T-cell (primary cell): ENCODE measurements at places on chromosomes 11 and 22.

DNA sequence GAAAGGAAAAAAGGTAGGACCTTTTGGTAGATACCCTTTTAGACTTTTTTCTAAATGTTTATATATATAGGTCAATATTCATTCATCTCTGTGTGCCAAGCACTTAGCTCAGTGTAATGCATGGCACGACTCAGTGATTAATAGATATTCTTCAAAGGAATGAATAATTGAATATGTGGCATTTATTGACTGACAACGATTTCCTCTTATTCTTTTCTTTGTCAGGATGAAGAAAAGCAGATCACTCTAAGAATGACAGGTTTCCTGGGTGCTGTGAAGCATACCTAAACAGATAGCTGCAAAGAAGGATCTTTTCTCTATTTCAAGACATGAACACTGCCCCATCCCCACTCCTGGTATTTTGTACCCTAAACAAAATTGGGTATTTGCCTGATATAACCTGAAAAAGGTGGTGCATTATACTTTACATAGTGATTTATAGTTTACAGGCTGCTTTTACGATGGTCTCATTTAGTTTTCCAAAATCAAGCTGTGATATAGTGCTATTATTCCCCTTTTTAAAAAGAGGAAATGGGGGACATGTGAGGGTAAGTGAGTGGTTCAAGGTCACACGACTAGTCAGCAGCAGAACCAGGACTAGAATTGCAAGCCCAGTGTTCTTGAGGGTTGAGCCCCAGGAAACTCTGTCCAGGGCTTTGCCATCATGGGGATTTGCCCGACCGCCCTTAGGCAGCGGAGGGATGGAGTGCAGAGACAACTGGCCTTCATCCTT is 32.9 kb upstream of the CLMP start:
- DNase-seq: no peak

GRCh38 chr11:75968021-75968625 is 153.1 kb downstream of the UVRAG start:
- no peak for DNase-seq

GRCh38 chr11:124612045-124612444 is 817 bp downstream of the PANX3 start:
- peak; percentile 25 for DNase-seq

- DNase-seq: no peak
Measured at GRCh38 chr11:43819926-43820325, 60.7 kb upstream of the ALKBH3 start.

DNA sequence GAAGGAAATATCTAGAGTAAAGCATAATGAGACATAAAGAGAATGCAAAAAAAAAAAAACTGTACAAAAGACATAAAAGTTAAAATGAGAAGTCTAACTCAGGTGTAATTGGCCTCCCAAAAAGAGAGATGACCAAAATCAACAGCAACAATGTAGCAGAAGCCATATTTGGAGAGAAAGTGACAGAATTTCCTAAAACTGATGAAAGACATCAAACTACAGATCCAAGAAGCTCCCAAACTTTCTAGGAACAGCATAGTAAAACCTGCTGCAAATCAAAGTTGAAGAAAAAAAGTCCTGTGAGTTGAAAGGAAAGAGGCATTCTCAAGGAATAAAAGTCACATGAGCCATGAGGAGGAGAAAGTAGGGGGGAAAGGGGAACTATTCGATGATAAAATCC is 231.3 kb downstream of the METTL15 start:
- no peak for DNase-seq

DNA sequence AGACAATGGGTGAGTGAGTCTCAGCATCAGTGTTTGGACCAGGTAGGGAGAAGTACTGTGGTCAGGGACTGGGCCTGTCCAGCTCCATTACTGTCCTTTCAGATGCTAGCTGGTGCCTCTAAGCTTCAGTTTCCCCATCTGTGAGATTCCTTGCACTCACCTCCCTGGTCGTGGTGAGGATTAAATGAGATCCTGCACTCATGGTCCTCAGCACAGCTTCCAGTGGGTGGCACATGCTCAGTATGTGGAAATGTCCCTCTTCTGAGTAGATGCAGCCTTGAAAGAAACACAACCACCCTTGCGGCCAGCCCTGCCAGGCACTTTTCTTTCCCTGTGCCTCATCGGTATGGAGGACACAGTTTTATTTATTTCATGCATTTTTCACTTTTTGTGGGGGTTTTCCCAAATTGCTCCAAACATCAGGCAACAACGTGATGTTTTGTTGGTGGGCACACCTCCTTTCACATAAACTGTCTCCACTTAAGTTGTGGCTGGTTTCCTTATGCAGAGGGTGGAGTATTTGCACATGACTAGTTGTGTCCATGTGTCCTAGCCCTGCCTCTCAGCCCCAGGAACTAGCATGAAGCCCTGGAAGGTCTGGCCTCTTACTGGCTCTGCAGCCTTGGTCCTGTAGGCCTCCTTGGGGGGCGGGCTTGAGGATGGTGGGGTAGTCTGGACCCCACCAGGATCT is 1.1 kb downstream of the LZTR1 start:
- no peak for DNase-seq

DNA sequence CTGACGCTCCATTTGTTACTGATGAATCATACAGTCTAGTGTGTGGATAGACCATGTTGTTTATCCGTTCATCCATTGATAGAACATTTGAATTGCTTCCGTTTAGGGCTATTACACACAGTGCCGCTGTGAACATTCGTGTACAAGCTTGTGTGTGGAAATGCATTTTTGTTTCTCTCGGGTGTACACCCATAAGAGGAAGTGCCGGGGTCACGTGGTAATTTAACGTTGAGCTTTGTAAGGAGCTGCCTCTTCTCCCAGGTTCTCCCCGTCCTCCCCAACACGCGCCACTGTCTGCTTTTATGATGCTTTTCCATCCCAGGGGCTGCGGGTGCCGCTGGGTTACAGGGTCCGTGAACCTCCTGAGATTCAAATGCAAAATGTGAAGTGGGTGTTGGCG is 142.3 kb downstream of the IGLL1 start:
- no peak for DNase-seq

DNA sequence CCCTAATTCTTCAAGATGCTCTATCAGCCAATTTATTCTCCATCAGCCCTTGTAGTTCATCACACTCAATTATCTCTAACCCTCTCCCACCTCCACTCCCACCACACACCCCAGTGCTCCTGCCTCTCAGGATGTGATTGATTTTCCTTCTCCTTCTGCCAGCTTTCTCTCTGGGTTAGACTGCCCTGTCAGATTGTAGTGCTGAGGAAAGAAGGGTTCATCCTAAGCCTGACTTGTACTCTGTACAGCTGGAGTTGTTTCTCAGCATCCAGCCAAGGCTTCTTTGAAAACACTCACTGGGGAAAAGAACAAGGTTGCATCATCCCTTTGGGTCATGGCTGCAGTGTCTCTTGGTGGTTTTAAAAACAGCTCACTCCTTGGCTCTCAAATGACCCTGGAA is 61.2 kb downstream of the CECR2 start:
- no peak for DNase-seq

DNA sequence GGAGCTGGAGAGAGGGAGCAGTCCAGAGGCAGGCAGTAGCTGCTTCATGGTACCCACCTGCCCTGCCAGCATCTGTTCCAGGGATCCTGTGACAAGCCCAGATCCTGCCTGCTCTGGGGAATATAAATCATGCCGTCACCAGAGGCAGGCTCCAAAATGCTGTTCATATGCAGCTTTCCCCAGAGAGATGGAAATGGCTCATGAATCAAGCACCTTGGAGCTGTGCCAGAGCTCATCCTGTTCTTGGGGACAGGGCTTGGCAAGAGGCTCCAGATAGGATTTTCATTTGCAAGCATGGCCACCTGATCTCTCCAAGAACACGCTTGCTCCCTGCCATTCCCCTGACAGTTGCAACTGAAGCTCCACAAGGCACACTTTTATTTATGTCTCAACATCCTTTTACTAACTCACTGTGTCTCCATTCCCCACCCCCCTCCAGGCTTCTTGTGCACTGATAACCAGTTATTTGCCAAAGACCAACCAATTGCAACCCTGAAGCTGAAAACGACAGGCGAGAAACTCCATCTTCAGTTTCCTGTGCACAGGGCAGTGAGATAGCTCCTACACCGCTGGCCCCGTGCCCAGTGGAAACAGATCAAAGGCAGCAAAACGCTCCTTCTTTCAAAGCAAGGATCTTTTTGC is 115.8 kb upstream of the PITPNB start:
- DNase-seq: peak; percentile 29

- peak; percentile 1 for DNase-seq
Measured at GRCh38 chr22:26542831-26543230, 30.6 kb upstream of the TFIP11 start.

GRCh38 chr11:48154151-48154550 is 62.5 kb upstream of the OR4B1 start:
- no peak for DNase-seq

DNA sequence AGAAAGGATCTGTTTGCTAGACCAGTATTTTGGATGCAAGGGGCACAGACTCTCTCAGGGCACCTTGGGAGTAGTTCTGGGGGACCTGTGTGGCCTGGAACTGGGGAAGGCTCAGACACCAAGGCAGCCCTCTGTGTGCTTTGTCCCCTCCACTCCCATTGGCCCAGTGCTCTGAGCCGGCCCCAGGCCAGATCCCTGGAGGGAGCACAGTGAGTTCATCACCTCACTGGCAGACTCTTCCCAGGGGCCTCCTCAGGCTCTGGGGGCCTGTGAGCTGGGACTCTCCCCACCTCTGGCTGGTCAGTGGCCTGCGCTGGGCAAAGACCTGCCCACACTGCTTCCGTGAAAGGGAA is 51.7 kb downstream of the CHRDL2 start:
- no peak for DNase-seq

- DNase-seq: no peak
Measured at GRCh38 chr11:1233351-1234053, 10.6 kb downstream of the MUC5B start.

DNA sequence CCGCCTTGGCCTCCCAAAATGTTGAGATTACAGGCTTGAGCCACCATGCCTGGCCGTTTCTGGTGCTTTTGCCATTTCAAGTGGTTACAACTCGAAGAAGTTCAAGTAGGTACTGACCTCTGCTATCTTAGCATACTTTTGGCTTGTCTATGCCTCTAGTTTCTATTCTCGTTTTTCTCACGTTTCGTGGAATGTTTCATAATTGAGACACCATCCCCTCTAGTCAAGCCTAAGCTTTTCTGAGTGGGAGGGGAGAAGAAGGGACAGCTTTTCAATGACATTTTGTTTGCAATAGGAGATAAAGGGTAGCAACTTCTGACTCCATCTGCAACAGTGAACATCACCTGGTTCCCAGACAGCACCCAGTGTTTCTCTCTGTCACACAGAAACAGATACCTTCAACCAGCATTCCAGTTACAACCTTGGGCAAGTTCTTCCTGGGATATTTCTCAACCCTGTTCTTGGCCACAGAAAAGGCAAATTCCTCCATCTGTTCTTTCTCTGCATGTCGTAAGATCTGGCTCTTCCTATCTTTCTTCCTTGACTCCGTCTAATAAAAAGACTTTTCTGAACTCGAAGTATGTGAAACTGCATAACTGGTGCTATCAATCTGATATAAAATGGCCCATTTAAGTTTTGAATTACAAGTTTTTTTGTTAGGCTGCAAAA is 25.5 kb downstream of the DDI1 start:
- DNase-seq: no peak

DNA sequence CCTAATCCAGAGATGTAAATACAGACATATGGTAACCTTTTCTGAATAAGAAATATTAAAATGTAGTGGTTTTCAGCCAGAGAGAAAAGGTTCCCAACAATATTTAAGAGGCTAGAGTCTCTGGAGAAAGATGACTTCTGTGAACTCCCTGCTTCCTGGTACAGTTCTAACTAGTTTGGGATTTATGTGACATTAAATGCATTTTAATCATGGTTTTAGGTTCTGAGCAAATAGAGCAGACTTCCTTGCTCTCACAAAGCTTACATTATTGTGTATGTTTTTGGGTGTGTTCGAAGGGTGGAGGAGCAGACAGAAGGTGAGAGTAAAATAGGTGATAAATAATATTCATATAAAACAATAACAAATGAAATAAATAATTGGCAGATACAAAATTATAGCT is 250.1 kb upstream of the LUZP2 start:
- no peak for DNase-seq

DNA sequence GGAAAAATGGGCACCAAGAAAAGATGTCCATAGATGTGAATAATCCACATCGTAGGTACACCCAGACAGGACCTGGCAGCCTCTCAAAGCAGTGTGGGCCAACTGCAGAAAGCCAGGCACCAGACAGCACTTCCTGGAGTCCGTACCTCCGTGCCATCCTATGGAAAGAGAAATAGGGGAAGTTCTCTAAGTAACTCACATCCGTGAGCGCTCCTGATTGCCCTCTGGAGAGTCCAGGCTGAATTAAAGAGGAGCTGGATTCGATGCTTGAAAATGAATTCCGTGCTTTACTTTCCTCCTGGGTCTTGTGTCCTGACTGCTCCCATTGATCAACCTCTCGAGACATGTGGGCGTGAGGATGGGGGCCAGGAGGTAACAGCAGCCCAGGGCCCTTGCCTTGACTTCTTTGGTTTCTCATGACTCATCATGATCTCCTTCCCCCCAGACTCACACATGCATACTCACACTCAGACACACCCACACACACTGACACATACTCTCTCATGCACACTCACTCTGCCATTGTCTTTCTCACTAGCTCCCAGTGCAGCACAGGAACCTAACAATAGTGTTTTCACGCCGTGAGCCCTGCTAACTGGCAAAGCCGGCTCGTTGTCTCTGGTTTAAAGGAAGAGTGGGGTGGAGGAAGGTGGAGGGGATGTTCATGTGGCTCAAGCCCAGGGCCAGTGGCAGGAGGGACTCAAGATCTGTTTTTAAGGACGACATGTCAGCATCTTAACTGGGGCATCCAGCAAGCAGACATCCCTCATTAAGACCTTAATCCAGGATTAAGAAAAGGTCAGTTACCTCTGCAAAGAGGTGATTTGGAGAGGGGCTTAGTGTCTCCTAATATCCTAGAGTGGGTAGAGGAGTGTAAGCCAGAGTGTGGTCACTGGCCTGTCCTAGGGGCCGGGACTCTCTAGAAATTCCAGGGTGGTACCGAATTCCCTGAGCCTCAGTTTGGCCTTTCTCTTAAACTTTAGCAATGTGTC is 104.2 kb downstream of the SCN3B start:
- DNase-seq: no peak

DNA sequence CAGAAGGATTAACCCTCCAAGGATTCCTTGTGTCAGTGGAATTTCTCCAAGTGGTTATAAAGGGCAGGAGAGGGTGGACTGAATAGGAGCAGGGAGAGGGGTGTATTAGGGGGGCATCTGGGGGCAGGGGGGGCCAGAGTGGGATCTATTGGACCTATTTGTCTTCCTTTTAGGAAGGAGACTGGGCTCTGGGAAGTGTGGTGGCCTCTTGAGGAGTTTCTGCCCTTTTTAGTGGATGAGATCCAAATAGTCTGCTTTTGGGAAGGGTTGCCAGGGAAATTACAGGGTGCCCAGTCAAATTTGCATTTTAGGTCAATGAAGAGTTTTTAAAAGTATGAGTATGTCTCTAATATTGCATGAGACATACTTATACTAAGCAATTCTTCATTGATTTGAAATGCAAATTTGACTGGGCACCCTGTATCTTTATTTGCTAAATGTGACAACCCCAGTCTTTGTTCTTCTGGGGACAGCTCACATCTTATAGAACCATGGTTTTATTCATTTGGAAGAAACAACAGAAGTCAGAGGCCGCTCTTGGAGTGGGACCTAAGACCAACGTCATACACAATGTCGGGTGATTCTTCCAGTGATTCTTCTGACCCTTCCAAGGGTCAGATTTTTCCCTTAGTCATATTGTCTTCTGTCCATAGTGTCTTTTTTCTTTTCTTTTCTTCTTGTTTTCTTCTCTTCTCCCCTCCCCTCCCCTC is 429 bp upstream of the SLC22A6 start:
- no peak for DNase-seq
